ENCODE measurements at places on chromosomes 12 and 14.
A peak's percentile ranks its signal among the peaks of the same experiment; 100 is the strongest.

- DNase-seq: no peak
Measured at GRCh38 chr14:89641495-89642175, 224.6 kb upstream of the FOXN3 start.

DNA sequence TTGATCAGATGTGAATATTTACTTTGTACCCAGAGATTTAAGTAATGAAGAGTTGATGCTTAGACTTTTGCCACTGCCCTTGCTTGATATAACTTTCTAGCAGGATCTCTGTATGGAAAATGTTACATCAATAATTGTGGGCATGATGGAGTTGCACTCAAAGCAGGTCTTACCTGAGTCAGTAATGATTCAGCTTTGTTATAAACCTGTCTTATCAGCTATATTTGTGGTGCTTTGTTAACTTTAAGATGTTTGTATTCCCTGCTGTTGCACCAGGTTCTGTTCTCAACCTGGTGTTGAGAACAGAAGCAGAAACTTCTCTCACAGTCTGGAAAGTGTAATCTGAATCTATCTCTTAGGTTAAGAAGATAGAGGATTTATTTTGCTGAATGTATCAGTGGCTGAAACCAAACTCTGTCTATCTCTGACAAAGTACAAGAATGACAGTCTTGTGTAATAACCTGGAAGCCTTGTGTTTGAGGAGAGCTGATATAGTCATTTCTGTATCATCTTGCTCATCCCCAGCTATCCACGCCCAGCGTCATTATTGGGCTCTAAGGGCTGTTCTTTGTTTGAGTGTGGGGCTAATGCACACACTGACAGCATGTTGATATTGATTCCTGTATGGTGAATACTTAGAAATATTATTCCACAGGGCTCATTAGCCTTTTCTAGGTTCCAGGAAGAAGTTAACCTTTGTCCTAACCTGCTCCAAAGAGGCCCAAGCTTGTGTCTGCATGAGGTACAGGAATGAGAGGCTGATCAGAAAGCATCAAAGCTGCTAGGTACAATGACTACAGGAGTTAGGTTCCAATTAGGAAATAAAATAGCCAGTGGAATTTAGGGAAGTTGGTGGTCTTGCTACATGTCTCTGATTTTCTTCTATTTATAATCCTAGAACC lies 3.6 kb downstream of the AKAP6 start:
- DNase-seq: no peak

DNA sequence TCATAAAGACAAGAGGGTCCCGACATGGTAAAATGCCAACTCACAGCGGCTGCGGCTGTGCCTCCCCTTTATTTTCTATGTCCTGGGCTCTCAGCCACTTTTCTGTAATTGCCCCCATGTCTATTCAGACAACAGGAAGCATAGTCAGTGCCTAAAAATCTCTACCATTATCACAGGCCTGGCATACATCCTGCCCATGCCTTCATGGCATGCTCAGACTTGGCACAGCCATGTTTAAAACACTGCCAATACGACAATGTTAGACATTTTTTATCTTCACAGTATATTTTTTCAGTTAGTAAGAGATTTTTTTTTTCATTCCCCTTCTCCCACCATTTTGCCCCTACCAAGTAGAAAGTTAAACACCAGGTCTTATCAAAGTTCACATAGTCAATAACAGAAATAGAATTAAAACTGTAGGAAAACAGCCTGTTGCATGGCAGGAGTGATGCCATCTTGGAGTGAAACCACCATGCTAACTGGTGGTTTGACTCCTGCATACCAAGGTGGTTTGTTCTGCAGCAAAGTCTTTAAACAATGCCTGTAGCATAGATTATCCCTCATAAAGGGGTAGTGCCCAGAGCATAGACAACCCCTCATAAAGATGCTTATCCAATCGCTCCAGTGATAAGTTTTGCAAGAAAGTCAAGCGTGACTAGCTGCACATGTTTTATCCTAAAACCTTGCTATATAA lies 18.9 kb upstream of the CERS5 start:
- DNase-seq: peak; percentile 89

DNA sequence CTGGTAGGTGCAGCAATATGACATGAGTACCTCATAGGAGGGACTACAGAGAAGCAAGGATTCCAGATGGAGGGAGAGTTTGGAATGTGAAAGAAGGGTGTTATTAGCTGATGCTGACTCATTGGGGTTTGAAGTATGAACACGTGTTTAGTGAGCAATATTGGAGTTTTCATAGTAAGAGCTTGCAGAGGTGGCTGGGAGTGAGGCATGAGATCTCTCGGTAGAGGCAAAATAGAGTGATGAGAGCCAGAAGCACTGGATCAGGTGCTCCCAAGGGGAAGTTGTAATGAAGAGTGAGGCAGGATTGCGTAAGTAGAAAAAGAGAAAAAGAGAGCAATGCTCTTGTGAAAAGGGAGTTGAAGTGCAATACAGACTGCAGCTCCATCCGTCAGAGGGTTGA lies 42.1 kb downstream of the MGST1 start:
- DNase-seq: peak; percentile 25

GRCh38 chr12:41680155-41680554 lies 464.5 kb downstream of the GXYLT1 start:
- DNase-seq: no peak

GRCh38 chr12:30845676-30846075 lies 80.9 kb upstream of the TSPAN11 start:
- DNase-seq: no peak

GRCh38 chr14:39157491-39157890 lies 12.6 kb downstream of the TRAPPC6B start:
- no peak for DNase-seq

DNA sequence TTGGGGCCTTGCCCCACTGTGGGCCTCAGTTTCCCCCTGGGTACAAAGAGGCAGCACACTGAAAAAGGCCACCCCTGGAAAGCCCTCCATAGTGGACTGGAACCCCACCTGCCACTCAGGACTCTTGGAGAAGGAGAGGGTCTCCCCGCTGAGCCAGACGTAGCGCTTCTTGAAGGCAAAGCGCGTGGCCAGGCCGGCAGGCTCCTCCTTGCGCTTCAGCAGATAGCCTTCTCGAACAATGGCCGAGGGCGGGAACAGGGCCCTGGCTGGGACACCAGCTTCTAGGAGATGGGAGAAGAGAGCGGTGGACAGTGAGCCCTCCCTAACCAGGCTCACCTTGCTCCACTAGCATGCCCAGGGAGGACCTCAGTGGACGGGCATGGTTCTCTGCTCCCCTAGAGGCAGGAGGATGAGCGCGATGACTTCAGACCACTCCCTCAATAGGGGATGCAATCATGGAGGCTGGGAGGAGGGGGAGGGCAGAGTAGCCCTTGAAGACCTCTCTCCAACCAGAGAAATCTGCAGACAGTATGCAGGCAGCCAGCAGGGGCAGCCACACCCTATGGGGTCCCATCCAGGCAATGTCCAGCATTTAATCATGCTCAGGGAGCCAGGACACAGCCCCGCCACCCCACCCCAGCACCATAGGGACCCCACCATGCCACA lies 29.8 kb downstream of the RASAL1 start:
- no peak for DNase-seq
